Stimulated activated CD4-positive, alpha-beta T cell treated with anti-CD3 and anti-CD28 coated beads, Interleukin-1b, Interleukin-23, amount 100 ng/mL, for 1 hour (primary cell): ENCODE measurements at places on chromosomes 13 and 19.

DNA sequence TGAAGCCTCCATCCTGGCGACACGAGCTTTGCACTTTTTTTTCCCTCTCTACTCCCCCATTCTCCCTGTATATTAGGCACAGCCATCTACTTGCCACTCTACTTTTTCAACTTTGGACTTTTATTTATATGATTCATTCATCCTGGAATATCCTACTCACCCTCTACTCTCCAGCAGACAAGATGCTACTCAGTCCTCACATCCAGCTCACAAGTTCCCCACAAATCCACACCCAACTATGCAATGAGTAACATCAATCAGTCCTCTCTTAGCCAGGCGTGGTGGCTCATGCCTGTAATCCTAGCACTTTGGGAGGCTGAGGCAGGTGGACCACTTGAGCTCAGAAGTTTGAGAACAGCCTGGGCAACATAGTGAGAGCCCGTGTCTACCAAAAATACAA, 23.9 kb upstream of the URAD start:
- DNase-seq, result no peak

DNA sequence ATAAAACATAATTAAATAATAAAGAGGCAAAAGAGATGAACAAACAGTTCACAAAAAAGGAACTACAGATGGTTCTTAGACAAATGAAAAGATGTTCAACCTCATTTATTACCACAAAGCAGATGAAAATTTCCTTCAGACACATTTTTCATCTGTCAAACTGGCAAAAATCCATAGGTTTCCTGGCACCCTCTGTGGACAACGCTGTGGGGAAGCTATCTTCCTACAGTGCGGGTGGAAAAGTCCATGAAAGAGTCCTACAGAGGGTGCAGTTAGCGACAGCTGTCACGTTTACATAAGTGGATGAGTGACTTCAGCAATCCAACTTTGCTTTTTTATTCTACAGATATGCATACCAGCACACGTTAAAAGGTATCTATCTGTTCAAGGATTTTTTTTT, 30.3 kb upstream of the PDCD5 start:
- DNase-seq, result no peak

- DNase-seq, result no peak
Observed at GRCh38 chr13:110337247-110337646, 30.2 kb downstream of the COL4A2 start.

- DNase-seq, result no peak
Observed at GRCh38 chr13:96821381-96821780, 172.9 kb downstream of the OXGR1 start.

DNA sequence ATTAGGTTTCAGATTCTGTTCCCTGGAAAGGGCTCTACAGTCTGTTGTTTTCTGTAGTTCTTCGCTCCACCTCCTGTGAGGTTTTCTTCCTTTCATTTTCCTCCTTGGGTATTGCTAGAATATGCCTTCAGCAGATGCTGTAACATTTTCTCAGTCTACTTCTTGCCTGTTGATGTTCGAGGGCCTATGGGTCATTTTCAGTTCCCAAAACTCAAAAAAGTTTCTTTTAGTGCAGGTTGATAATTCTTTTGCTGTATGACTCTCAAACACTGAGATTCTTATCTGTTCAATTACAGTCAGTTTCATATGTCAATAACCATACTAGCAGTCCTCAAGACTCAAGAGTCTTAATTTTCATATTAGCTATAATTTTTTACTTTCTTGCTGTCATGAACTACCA, 268.3 kb downstream of the RFC3 start:
- DNase-seq, result no peak

DNA sequence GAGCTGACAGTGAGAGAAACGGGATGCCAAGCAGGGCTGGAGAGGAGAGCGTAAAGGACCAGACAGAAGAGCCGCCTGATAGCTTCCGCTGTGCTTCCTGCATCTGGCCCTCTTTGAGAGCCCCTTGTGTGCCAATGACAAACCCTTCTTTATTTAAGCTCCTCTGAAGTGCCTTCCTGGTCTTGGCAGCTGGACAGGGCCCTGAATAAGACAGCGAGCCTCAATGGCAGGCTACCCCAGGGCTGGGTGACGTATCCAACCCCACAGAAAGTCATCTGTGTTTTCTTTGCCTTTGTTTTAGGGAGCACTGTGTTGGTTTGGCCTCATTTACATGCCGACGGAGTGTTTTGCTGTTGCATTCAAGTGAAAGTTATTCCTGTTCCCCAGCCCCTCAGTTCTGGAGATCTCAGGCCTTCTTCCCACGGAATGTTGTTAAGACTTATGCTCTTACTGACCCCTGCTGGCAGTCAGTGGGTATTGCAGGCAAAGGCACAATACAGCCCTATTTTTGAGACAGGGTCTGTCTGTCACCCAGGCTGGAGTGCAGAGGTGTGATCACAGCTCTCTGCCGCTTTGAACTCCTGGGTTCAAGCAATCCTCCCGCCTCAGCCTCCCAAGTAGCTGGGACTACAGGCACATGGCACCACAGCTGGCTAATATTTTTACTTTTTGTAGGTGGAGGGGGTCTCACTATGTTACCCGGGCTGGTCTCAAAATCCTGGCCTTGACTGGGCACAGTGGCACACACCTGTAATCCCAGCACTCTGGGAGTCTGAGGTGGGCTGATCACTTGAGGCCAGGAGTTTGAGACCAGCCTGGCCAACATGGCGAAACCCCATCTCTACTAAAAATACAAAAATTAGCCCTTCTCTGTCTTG, 16.8 kb downstream of the CCL25 start:
- no peak for DNase-seq

GRCh38 chr19:7550987-7551761, 15.7 kb downstream of the PNPLA6 start:
- DNase-seq, result no peak

- DNase-seq, result no peak
Observed at GRCh38 chr19:53865523-53865917, 2.2 kb upstream of the MYADM start.

DNA sequence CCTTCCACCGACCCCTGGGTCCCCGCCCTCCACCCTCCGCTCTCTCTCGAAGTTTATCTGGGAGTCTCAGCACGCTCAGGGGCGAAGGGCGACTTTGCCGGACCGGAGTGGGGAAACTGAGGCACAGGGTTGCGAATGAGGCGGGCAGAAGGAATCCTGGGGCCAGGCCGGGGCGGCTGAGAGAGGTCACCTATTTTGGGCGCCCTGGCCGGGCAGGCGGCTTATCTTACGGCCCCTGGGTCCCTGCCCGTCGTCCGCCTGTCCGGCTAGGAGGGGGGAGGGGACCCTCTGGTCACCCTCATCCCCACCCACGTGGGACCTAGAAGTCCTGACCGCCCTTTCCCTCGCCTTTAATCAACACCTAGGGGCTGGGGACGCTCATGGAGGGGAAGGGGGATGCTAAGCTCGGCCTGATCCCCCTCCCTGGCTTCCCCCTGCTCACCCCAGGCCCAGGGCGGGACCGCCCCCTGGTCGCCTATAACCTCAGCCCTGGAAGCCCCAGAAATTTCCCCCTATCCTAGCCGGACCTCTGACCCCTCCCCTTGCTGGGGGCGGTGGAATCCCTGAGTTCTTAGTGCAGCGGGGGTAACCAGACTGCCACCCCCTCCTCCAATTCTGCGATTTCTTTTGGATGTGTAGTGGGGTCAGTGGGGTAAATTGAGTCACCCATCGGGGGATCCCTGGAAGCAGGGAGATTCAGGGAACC, 556 bp downstream of the TRIP10 start:
- no peak for DNase-seq

DNA sequence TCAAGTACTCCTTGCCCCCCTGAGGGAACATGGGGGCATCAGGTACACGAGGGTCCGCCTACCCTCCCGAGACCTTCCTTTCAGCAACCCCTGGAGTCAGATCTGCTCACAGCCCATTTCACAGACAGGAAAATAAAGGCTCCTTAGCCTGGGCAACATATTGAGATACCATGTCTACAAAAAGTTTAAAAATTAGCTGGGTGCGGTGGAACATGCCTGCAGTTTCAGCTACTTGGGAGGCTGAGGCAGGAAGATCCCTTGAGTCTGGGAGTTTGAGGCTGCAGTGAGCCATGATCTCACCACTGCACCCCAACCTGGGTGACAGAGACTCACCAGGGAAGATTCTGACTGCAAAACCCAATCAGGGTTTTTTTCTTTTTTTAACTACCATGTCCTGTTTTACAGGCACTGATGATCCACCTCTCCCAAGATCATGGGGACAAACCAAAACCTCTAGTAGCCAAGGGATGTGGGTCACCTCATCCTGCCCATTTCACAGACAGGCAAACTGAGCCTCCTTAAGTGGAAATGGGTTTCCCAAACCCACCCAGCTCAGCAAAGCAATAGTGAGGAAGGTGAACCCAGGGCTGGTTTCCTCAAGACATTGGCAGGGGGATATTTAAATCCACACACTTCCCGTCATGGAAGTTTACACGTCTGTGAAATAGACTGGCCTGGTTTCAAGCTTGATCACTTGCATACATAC, 6.4 kb upstream of the CDKN2D start:
- no peak for DNase-seq

GRCh38 chr19:38812841-38813320, at the start of gene LGALS4:
Gene LGALS4, minus strand, starts transcription at chr19:38812945. Its CDS starts 59 bp downstream, at chr19:38812886.
- no peak for DNase-seq

DNA sequence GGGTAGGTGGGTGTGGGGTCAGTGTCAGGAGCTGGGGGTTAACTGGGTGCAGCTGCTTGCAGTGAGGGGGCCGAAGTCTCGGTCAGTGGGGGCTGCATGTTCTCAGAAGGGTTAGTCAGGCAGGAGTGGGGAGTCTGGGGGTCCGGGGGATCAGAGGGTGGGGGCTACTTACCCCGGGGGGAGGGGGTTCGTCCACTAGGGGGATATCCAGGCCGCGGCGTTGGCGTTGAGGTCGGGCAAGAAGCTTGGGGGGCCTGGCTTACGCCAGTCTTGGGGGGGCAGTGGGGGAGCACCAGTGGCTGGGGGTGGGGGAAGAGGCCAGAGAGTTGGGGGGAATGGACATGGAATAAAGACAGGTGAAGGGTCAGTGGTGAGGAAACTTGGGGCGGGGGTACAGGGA, 9.1 kb downstream of the KCNC3 start:
- DNase-seq, result no peak

- no peak for DNase-seq
Observed at GRCh38 chr13:35210261-35210660, 266.2 kb downstream of the MAB21L1 start.

- no peak for DNase-seq
Observed at GRCh38 chr19:28264556-28264955, 948.4 kb downstream of the UQCRFS1 start.

DNA sequence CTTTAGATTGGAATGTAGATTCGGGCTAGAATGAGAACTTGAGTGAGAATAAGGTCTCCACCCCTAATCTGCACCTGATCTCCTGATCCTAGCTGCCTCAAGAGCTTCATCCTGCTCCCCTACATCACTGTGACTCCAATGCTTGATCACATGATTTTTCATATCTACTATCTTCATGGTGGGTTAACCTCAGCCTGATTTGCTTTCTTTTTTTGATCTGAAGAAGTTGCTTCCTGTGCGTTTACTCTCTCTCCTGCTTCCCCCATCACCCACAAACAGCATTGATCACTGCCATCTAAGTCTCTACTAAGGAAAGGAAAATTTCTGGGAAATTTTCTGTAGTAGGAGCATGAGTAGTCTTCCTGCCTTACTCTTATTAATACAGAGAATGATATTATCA, 1542.1 kb upstream of the SLC10A2 start:
- no peak for DNase-seq

- DNase-seq, result no peak
Observed at GRCh38 chr13:66553391-66553790, 676.7 kb downstream of the PCDH9 start.

DNA sequence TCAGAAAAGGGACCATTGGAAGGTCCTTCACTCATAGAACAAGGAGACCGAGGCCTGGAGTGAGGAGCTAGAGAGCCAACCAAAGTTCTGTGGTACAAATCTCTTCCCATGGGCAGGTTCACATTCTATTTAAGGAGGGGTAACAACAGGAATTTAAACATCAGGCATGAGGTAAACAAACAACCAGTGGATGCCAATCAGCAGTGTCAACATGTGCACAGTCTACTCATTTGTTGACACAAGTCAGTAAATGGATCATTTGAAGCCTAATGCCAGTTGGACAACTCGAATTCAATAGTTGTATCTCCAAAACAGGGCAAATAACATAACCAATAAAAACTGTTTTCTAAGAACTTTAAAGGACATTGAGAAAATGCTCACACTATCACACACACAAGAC, 6.3 kb upstream of the DOCK9 start:
- no peak for DNase-seq

- DNase-seq, result no peak
Observed at GRCh38 chr19:7788933-7789323, 25.9 kb downstream of the CLEC4M start.
